AG10803 (cell line): ENCODE measurements at places on chromosomes 16 and 17.

GRCh38 chr17:76973040-76973439 is 104.8 kb downstream of the MGAT5B start:
- DNase-seq: no peak

GRCh38 chr16:85149776-85150175 is 37.5 kb upstream of the CIBAR2 start:
- DNase-seq: no peak

DNA sequence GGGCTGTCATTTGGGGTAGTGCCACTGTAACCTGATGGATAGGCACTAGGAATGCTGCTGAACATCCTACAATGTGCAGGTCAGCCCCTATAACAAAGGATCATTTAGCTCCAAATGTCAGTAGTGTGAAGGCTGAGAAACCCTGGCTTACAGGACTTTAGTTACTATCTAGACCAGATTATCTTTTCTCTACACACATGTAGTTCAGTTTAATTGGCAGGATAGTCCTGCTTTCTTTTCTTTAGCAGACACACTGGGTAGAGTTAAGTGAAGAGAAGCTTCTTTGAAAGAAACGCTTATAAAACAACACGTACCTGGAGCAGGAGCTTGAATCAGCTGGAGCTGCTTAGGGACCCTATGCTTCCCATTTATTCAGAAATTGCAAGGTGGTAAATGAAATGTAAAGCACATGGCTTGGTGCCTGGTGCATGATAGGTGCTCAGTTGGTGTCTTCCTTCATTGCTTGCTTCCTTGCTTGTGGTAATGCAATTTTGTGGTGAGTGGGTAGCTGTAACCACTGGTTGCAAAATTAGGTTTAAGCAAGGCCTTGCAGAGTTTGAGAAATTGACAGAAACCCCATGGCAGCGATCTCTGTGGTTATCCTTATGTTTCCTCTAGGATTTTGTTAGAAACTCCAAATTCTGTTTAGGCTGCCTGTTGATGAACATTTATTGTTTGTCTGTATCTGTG is 9.4 kb downstream of the METTL9 start:
- DNase-seq: peak; percentile 78

GRCh38 chr16:75861311-75862097 is 135.2 kb upstream of the CPHXL start:
- no peak for DNase-seq

- peak; percentile 20 for DNase-seq
Observed at GRCh38 chr17:75341784-75342486, 52.7 kb upstream of the SLC25A19 start.

- no peak for DNase-seq
Observed at GRCh38 chr17:77126519-77126918, 14.2 kb upstream of the SEC14L1 start.

GRCh38 chr16:67562918-67563707 is 787 bp downstream of the CTCF start:
- DNase-seq: peak; percentile 54
